ENCODE measurements at places on chromosomes 7 and 10.

- DNase-seq = no peak
Observed at GRCh38 chr7:150515248-150516147, 826 bp downstream of the GIMAP7 start.

GRCh38 chr10:32410569-32410968 is 35.4 kb upstream of the CCDC7 start:
- DNase-seq = no peak

DNA sequence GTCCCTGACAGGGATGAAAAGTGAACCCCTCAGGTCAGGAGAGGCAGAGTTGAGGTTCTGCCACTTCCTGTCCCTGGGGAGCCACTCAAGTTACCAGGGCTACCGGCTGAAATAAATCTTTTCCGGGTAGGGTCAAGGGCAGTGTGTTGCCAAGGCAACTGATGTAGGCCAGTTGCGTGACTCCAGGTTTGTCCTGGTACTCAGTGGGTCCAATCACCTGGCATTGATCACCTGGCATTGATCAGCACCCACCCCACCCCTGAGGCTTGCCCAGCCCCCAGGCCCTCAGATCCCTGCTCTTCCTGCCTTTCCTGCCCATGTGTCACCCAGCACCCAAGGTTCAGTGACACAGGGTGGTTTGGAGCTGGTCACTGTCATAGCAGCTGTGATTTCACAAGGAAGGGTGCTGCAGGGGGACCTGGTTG is 5.9 kb downstream of the SAP25 start:
- DNase-seq = no peak

DNA sequence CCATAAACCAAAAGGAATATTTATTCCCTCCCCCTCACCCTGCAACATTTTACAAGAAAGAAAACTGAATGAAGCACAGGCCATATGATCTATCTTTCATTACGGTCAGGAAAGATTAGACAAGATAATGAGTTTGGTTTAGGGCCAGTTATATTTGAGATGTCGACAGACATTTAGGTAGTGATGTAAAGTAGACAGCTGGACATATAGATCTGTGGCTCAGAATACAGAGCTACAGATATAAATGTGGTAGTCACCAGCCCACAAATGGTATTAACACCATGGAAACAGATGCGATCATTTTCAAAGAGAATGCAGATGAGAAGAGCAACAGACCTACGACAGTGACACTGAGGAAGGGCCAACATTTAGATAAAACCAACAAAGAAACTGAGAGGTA is 142.5 kb downstream of the SRPK2 start:
- no peak for DNase-seq

DNA sequence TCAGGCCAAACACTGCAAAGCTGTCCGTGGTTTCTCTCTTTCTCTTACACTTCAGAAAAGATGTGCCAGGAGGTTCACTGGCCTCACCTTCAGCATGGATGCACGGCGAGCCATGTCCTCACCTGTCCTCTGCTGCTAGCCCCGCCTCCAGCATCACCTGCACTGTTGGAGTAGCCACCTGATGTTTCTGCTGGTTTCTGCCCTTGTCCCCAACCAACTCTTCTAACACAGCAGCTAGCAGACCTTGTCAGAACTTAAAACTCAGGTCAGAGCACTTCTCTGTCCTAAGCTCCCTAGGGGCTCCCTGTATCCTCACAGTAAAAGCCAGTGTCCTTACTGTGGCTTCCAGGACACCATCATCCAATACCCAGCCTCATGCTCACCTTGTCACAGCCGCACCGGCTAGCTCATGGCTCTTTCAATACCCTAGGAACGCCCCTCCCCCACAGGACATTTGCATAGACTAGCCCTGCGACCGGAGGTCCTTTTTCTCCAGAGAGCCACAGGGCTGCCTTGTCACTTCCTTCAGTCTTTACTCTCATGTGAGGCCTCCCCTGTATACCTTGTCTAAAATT is 15.2 kb downstream of the PALD1 start:
- DNase-seq = peak; percentile 61

DNA sequence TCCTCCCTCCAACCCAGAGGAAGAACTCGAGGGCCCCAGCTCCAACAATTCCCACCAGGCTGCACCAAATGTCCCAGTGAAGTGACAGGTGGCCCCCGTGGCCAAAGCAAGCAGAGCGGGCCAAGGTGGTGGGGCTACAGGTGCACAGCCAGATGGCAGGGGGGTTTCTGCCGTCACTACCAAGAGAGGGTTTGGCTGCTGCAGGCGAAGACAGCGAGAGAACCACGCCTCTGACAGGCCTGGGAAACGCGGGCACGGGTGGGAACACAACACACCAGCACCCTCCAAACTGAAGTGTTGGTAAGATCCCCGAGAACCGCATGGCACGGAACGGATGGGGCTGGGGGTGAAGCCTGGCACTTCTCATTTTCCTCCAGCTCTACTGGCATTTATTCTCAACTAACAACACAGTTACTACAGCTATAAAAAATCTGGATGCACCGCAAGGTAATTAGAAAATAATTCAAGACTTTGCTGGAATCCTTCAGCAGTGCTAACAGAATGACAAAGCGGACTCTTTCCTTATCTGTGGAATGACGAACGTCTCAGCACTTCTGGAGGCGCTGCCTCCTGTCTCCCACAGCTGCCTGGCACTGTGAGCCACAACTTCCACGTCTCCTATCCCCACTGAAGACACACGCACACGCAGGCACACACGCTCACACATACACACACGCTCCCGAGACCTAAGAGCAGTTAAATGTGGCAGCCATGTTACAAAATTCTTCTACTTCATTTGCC is 167.9 kb downstream of the TCERG1L start:
- DNase-seq = no peak
